MV-4-11 (cell line): ENCODE measurements at places on chromosomes 1 and 21.

DNA sequence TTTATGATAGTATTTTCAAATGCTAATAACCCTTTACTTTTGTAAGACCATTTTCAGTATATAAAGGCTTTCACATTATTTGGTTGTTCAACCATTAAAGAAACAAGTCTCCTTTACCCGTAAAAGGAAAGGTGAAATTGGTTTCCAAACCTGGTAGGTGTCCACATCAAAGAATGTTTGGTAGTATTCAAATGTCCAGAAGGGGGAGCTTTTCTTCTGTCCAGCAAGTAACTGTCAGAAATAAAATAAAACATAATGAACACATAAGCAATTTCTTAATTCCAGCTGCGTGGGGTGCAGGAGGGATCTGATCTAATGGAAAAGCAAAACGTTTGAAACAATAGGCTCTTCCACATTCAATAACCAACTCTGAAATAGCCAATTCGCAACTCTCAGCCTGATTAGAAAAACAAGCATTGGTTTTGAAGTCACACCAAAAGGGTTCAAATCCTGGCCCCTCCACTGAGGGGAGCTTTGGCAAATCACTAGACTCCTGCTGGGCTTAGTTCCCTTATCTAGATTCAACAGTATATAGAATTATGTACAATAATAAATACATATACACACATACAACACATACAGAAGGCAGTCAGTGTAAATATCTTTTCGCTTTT, 11.0 kb downstream of the YIPF1 start:
- DNase-seq = peak; percentile 41

DNA sequence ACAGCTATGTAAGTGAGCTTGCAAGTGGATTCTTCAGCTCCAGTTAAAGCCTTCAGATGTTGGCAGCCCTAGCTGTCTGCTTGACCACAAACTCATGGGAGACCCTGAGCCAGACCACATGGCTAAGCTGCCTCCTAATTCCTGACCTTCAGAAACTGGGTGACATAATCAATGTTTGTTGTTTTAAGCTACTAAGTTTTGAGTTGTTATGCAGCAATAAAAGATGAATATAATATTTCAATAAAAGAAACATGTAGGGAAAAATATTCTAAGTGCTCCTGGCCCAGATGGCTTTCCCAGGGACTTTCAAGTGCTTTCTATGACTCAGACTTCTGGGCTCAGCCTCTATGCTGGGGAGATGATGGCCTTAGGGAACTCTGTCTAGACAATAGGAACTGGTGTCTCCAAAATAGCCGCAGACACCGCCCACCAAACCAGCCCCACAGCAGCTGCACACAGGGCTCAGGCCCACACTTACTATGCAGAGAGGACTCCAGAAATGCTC, 20.3 kb upstream of the AZIN2 start:
- peak; percentile 92 for DNase-seq

GRCh38 chr1:111252786-111253185, 25.3 kb downstream of the CHI3L2 start:
- no peak for DNase-seq

- no peak for DNase-seq
These were observed 116.0 kb downstream of the TOMM20 start for GRCh38 chr1:235012436-235013210.
